ENCODE measurements at places on chromosomes 5 and 9.

DNA sequence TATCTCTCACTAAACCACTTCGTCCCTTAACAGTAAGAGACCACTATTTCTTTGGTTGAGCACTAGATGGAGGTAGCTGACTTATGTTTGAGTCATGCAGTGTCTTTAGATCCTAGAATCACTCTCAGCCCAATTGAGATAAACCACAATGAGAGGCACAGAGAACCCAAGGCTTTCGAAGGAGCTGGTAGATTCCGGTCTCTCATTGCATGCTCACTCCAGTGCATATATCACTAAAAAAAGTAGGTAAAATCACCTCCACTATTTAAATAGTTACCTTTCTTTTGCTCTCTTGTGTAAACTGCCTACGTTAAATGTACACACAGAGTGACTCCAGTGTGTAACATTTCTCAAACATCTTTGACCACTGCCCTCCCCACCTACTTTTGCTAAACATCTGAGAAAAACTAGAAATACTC lies 27.6 kb downstream of the ACTL7A start:
- no peak for DNase-seq

DNA sequence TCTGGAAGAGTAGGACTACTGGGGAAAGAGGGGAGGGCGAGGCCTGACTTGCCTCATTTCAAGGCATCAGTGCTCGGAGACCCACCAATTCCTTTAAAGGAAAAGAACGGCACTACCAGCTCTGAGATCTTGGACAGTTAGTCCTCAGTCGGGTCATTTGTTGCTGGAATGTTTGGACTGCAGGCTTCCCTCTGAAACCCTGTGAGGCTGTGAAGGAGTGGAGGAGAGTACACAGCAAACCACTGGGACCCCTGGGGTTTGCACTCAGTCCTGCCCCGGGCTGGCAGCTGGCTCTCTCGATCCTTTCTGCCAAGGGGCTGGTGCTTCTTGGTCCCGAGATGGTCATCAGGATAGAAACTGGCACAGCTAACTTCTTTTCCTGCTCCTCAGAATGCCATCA lies 194.5 kb downstream of the TRIO start:
- no peak for DNase-seq

GRCh38 chr5:135565266-135565665 lies 13.5 kb downstream of the CXCL14 start:
- DNase-seq, result no peak

- DNase-seq, result no peak
Observed at GRCh38 chr5:175146733-175147132, 297.2 kb downstream of the DRD1 start.

GRCh38 chr5:44809956-44810420 lies 1.2 kb downstream of the MRPS30 start:
- no peak for DNase-seq

DNA sequence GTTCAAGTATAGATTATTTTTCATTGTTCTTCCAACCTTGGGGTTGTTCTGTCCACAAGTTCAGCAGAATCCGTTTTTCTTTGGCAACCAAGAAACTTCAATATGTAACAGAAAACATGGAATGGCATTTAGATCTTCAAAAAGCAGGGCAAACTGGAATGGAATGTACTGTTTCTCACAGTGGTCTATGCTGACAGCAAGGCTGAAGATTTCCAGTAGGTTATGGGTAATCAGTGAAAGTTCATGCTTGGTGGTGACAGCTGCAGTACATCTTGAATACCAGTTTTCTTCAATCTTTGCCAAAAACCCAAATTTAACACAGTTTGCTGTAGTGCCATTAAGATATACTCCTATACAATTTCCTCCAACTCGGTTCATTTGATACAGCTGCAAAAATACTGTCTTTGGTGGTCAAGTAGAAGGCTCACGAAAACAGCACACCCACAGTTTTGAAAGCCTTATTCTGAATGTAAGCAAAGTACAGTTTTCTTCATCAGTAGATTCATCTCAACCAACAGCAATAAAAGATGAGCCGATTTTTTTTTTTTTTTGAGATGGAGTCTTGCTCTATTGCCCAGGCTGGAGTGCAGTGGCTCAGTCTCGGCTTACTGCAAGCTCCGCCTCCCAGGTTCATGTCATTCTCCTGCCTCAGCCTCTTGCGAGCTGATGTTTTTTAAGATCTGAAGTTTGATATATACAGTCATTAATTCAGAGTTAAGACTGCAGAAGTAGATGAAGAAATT lies 4.9 kb downstream of the TRIM52 start:
- DNase-seq, result no peak

DNA sequence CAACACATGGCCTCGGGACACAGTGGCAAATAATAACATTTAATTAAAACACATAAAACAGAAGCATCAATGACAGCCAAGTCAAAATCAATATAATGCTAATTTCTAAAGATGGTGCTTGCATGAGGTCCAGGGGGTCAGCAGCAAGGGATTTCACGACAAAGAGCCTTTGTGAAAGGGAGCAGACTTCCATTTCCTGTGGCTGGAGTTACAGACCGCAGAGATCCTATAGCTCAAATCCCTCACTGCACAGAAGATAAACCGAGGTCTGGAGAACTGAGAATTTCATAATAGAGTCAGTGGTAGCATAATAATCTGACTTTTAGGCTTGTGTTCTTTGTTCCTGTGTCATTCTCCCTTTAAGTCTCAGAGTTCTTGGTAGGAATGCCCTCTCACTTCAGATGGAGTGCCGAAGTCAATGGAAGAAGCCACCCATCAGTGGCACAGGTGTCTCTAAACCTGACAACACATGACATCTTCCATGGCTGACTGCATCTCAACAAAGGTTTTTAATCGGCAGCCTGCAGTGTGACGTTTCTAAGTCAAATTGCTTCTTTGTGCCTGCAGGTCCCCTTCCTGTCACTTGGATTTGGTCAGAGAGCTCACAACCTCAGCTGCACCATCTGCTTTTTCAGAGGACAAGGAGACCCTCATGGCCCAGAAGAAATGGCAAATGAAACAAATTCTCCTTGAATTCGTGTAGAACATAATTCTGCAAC lies 67.4 kb downstream of the CARTPT start:
- no peak for DNase-seq

- DNase-seq, result no peak
Observed at GRCh38 chr9:36949466-36949865, 84.6 kb downstream of the PAX5 start.

DNA sequence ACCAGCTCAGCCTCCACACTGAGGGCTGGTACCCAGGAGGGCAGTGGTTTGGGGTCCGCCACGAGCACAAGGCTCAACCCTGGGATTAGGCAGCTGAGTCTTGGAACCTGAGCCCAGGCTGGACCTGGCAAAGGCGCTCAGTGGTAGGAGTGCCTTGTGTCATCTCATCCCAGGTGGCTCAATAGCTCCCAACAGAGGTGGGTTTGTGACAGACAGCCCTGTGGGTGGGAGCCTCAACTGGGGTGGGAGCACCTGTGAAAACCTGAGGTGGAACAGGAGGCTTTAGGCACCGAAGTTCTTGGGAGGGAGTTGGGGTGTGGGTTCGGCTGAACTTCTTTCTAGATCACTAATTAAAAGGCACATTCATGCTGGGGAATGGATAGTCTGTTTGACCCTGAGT lies 35.2 kb upstream of the SMU1 start:
- DNase-seq, result no peak

DNA sequence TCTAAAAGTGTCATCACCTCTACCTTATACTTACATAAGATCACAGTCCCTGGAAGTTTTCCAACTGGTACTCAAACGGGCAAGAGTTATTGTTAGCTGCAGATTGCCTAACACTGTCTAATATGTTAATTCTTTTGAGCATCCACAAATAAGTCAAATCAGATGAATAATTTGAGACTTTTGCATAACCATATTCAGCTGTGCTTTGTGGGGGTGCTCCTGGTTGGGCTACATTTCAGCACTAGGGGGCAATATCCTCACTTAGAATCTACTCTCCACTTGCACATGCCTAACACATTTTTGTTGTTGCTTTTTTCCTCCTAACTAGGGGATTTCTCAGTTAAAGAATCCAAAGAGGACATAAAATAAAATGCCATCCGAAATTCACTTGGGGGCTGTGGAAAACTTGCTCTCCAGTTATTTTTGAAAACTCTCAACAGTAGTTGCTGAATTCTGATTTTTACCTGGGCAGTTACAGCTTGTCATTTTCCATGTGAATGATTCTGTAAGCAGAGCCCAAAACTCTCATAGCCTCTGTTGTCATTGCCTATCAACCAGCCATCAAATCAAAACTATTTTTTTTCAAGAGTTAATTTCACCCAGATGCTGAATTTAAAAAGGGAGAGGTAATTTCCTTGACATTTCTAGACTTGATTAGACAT lies 71.5 kb downstream of the TRIM36 start:
- peak; percentile 46 for DNase-seq

- peak; percentile 63 for DNase-seq
Observed at GRCh38 chr5:172370648-172371545, 83.4 kb downstream of the SH3PXD2B start.

Measured in BE2C (cell line).